AG04449 (cell line): ENCODE measurements at places on chromosomes 4 and X.

DNA sequence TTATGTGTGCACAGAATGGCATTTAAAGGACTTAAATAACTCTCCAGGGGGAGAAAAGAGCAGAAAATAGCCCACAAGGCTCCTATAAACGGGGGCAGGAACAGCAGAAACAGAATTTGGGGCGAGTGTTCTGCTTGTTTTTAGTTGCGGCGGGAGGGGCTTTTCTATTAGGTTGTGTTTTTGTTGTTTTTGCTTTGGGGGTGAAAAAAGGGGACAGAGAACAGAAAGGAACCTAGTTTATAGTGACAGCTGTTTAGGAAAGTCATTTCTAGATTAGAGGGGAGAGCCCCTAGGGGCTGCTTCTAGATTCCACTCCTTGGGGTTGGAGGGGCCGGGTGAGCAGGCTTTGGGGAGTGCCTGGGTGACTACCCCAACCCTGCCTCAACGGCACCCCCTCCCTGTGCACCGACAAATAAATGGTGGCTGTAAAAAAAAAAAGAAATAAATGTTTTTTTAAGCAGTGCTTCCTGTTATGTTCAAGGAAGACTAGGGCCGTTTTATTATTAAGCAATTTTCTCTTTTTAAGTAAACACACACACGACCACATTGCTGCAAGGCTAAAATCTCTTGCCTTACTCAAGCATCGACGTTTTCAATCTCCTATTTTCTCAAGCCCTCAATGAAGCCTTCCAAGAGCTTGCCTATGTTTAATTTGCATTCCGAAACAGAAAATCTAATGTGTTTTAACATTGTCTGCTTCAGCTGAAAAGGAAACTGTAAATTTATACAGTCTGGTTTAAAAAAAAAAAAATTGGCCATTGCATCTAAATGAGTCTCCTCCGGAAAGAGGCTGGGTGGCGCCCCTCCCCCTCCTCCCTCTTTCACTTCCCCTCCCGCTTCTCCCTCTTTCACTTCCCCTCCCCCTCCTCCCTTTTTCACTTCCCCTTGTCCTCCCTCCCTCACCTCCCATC, 123.3 kb upstream of the TBL1X start:
- no peak for DNase-seq

DNA sequence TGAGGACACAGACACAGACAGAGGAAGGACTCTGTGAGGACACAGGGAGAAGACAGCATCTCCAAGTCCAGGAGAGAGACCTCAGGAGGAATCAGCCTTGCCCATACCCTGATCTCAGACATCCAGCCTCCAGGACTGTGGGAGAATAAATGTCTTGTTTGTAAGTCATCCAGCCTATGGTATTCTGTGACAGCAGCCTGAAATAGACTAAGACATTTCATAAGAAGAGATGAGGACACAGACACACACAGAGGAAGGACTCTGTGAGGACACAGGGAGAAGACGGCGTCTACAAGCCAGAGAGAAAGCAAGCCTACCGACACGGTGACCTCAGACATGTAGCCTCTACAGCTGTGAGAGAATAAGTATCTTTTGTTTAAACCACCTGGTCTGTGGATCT, 112.1 kb downstream of the DHRSX start:
- peak; percentile 10 for DNase-seq

DNA sequence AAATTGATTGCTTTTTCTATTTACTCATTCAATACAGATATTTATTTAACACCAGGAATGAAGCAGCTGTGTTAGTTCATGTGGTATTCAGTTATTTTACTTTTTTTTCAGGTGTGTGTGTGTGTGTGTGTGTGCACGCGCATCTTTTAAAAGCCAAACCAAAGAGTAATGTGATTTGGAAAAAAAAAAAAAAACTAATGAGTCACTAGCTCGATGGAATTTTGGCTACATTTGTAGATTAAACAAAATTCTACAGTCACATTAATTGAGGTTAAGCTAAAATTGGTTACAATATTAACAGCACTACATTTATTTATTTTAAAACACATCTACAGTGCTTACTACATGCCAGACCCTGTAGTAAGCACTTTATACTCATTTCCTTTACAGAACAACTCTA, 66.8 kb downstream of the HHIP start:
- peak; percentile 23 for DNase-seq

DNA sequence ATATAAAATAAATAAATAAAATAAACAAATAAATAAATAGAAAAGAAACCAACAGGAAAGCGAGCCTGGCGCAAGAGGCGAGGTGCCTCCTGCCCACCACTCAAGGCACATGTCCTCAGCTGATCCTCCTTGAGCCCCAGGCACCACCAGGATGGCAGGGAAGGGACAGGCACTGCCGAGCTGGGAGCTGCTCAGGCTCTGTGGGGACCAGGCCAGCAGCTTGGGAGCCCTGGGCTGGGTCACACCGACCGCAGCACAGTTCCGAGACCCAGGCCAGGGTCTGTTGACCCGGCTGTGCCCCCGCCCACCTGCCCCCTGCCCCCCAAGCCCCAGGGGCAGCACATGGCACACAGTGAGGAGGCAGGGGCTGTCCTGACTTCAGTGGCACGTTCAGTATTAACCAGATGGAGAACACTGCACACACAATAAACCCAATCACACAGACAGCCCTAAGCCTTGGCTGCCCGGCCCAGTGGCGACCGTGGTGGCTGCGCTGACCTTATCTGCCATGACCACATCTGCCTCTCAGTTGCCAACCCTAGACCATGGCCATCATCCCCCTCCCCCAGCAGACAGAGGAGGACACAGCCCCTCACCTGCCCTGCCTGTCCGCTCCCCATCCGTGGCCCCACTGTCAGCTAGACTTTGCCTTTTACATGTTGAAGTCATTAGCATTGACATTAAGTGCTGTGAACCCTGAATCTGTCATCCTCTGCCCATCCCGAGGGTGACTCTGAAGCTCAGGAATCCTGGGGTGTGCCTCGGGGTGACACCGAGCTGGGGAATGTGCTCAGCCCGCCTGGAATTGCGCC, 2.9 kb upstream of the TREX2 start:
- DNase-seq, result no peak

DNA sequence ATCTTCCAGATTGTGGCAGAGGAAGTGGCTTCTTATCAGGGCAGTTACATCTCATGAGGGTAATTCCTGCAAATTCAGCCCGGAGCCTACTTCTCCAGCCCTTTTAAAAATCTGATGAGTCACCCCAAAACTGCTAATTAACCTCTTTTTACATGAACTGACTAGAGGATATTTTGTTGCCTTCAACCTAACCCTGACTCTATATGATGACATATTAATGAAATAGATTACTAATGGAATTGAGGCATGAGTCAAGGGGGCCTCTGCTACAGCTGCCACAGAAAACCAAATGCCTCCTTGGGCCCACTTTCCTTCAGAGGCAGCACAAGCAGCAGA, 72.5 kb downstream of the QRFPR start:
- DNase-seq, result no peak
